ENCODE measurements at places on chromosomes 1 and 21.
A peak's percentile ranks its signal among the peaks of the same experiment; 100 is the strongest.

DNA sequence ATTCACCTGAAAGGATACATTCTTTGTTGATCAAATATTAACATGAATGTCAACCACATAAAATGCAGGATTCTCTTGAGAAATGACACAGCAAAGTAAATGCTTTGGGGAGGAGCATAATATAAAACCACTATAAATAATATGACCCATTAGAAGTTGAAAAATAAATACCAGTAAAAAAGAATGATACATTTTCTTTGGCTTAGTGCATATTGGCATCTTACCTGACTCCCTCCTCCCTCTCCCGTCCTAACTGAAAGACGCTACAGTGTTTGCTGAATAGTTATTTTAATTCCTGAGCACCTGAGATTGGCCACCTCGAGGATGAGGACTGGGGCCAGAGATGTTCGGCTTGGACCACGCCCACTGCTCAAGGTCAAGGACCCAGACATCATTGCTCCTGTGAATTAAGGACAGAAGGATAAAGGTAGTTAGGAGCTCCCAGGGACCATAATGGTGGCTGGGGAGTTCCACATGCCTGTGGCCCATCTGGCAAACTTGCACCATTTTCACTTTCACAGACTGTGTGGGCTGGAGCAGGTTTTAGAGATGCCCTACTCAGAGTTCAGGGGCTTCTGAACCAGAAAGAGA is 16.4 kb upstream of the CPLANE2 start:
- DNase-seq: no peak

DNA sequence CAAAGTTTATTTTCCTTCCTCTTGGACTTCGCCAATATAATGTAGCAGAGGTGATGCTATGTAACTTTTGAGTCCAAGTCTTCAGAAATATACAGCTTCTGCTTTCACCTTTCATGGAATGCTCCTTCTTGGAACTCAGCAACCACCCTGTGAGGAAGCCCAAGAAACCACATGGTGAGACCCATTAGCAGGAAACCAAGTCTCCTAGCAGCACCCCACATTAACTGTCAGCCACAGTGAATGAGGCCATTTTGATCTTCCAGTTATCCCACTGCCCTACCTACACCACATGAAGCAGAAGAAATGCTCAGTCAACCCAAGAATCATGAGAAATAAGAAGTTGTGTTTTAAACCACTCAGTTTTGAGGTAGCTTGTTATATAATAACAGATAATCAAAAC is 58.2 kb downstream of the PAPPA2 start:
- DNase-seq: no peak

GRCh38 chr1:181141431-181141910 is 53.0 kb downstream of the IER5 start:
- peak; percentile 84 for DNase-seq

DNA sequence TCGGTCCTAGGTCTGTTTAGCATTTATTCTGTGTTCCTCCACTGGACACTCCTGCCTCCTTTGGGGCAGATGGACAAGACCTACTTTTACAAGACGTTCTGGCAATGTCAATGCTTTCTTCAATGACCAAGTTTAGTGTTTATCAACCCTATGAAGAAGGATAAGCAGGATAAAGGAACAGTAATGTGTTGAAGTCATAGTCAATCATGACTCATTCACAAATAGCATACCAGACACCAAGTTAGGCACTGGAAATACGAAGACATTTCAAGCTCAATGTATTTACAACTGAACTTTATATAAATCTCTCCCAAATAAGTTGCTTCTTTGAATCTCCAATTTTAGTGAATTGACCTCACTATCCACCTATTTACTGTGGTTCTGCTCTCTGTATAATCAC is 4.8 kb upstream of the SLC35D1 start:
- DNase-seq: peak; percentile 40

- DNase-seq: no peak
These were observed 44.4 kb downstream of the SMG7 start for GRCh38 chr1:183516725-183517124.

DNA sequence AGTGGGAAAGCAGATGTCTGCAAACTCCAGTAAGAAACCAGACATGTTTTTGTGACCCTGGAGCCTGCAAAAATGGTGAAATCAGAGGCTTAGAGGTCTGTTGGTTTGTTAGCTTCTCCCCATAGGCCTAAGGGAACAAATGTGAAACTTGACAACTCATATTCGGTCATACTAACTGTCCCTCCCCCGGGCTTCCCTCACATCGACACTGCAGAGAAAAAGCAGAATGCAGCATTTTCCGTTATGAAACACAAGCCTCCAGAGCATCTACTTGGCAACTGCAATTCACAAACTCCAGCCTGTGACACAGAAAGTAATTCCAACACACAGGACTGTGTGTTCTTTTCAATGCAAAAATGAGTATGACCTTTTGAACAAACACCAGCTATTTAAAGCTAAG is 3.7 kb downstream of the KCNA2 start:
- DNase-seq: no peak

GRCh38 chr1:209171151-209171550 is 412.4 kb upstream of the CAMK1G start:
- DNase-seq: no peak

- peak; percentile 10 for DNase-seq
These were observed 61.1 kb upstream of the HP1BP3 start for GRCh38 chr1:20848162-20848561.

DNA sequence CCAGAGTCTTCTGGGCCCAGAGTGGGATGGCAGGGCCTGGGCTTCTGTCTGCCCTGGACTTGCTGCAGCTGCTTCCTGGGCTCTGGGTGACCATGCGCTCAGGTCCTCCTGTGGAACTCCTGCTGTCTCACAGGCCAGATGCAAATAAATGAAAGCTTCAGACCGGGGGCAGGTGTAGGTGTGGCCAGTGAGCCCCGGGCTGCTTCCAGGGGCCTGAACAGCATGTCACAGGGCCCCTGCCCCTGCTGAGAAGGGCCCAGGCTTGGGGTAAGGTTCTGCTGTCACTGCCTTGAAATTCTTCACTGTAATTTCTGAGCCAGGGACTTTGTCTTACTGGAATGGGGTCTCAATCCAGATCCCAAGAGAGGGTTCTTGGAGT is 2.5 kb upstream of the PKNOX1 start:
- no peak for DNase-seq

DNA sequence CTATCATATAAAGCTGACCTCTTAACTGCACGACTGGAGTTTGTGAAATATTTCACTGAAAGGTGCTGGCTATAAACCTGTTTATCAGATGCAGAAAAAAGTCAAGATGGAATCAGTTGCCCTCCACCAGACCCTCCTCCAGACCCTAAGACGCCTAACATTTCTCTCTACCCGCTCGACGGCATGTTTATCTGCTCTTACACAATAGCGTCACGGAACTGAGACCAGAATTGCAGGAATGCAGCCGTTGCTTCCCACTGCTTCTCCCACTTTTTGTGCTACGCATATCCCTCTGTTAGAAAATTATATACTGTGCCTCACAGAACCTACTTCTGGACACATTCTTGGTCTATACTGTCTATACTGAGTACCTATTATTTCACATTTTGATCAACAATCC is 28.2 kb upstream of the FAM131C start:
- no peak for DNase-seq

DNA sequence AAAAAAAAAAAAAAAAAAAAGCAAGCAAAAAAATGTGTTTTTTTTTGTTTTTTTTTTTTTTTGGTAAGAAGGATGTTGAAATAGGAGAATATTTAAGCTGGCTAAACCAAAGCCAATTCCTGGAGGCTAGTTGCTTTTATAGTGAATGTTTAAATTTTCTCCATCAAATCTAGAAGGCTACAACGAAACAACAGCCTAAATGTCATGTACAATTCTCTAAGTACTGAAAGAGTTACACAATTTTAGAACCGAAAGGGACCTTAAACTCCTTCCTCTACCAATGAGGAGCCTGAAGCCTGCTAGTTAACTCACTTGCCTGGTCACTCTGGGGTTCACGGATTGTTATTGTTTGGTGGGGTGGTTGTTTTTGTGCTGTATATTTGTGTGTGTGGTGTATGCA is 3.5 kb downstream of the WLS start:
- DNase-seq: no peak

DNA sequence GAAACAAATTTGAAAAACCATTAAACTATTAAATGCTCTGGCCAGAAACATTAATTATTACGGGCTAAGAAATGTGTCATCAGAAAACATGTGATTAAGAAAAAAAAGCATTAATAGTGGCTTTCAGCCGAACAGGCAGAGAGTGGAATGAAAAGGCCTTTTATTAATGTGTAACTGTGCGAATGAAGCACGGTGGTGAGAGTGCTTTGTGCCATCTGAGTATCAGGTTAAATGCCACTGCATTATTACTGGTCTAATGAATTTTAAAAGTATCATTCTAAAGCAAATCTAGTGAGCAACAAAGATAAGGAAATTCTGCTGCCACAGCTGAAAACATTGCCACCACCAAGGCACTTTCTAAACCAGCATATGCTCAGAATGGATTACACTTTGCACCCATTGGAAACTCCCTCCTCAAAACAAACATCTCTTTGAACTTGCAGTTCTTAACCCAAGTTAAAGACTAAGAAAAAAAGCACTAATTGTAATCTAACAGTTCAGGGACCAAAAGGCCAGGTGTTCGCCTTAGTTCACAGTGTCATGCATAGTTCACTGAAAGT is 30.0 kb upstream of the SSX2IP start:
- no peak for DNase-seq

- DNase-seq: no peak
These were observed 10.4 kb upstream of the FOXE3 start for GRCh38 chr1:47405697-47406096.

DNA sequence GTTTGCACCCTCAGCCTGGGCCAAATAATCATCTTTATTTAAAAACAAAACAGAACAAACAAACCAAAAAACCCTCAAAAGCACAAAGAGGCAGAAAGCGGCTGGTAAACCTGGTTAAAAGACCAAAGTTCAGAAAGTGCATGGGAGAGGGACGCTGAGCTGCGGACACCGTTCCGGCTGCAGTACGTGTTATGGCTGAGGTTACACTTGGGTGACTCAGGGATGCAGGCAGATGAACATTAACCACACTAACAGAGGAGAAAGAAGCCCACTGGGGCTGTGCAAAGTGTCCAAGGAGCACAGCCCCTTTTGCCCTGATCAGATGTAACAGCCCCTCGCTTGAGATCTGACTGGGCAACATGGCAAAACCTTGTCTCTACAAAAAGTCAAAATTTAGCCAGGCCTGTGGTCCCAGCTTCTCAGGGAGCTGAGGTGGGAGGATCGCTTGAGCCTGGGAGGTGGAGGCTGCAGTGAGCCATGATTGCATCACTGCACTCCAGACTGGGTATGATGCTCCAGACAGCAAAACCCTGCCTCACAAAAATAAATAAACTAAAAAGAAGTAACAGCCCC is 28.3 kb downstream of the GPR157 start:
- peak; percentile 20 for DNase-seq

DNA sequence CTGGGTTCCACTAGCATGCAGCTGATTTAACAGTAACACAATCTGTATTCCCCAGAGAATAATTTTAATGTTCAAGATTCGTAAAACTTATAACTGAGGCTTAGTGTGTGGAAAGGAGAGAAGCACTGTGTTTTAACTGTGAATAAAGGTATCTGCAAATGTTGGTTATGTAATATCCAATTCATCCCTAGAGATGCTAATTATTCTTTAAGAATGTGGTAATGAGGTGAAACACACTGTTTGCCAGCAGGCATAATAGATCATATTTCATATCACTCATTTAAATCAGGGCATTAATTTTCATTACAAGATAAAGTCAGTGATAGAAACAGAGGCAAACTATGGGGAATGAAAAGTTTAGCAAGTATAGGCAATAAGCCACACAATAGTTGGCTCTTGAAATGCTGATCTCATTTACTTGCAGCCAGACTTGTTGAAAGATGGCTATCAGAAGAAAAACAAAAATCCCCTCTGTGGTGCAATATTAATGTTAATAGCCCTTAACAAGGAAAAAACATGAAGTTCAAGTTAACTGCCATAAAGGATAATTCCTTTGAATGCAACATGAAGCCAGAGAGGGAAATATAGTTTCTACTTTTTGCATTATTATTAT is 33.4 kb downstream of the HMCN1 start:
- DNase-seq: peak; percentile 14

DNA sequence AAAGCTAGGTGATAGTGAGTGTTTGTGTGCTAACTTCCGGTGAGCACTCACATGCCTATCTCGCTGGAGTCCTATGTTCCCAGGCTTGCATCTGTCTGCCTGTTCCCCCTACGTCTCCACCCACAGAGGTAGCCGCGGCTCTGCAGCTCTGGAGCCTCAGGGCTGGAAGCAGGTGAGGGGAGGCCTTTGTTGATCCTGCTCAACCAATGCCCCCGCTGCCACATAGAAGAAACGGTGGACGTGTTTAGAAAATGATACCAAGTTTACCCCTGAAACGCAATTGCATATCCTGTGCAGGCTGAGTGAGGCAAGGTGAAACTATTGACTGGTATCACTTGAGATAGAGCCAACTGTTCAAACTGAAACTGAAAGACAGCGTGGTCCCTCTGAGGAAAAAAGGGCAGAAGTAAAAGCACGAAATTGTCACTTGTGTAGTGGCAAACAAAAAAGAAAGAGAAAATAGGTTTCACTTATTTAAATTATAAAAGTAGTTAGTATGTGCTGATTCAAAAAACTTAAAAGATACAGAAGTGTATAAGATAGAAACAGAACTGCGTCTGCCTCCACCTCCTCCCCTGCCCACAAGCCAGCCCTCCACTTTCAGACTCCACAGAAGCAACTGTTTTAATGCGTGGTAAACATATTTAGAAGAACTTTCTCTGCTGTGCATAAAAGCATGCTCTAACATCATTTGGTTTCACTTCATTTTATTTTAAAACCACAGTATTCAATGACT is 38.6 kb upstream of the ETS2 start:
- no peak for DNase-seq

DNA sequence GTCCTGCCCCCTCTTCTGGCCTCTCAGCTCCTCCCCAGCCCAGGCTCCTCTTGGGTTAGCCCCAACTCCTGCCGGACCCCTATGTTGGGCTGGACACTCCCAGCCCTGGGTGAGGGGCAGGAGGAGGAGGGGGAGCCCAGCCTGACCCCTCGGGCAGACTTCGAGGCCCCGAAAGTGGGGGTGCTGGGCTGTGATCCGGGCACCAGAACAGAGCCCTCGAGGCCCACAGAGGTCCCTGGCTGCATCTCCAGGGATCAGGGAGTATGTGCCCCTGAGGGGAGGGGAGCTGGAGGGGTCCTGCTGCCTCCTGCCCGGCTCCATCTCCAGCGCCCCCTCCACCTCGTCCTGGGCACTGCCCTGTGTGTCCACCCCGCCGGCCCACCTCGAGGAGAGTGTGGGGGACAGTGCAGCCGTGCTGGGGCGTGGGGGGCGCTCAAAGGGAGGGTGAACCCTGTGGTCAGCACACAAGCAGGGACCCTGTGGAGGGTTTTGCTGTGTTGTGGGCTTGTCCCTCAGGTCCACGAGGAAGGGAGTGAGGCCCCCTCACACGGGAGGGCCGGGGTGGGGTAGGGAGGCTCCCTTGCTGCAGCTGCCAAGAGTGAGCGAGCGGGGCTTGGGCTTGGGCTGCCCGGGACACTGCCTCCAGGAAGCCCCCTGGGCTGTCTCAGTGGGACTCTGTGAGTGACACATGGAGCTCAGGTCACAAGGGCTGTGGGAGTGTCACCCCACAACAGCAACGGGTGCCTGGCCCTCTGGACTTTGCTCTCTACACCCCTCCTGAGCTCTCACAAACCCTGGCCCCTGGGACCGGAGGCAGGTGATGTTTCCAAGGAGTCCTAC is 54.4 kb downstream of the COL18A1 start:
- no peak for DNase-seq

- no peak for DNase-seq
These were observed 129.1 kb upstream of the NGF start for GRCh38 chr1:115467196-115467595.

Measured in fibroblast of skin of right biceps (primary cell).